ENCODE measurements at places on chromosomes 2 and 18. TPM values are rescaled to one million over a fixed set of nuclear protein-coding genes. Genes with fewer than 3 reads are reported as not detected.

DNA sequence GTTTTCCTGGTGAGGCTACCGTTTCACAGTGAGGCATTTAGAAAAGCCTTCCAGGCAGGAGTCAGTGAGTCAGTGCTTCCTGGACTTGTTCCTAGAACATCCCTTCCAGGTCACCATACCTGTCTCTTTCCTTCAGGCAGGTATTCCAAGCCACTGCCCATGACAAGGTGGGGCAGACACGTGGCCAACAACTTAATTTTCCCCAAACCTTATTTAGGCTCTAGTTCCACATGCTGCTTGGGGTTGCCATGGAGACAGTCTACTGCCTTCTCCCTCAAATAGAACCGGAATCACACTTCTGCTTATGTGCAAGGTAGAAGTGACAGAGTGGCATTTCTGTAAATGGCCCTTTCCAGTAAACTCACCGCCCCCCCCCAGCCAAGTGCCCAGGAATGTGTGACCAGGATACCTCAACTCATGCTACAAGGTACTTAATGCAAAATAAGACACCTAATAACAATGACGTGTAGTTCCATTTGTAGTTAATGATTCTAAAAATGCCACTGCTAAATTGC is 258.3 kb downstream of the PRKCE start:
- no peak for DNase-seq

DNA sequence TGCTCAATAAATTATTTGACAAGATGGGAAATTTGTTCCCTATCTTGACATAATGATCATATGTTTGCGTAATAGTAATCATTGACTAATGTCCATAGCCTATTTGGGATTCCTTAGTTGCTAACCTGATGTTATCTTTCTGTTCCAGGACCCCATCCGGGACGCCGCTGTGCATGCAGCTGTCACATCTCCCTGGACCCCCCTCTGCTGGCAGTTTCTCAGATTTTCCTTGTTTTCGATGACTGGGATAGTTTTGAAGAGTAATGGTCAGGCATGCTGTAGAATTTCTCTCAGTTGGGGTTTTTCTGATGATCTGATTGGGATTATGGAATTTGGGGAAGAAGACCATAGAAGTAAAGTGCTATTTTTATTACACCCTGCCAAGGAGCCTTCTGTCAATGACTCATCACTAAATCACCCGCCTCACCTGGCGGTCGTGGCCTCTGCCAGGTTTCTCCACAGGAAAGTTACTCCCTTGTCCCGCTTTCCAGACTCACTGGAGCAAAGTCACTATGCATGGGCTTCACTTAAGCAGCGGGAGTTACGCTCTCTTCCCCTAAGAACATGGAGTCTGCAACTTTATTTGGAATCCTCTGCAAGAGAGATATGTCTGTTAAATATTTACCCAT is 19.9 kb upstream of the TMEM18 start:
- DNase-seq = no peak

SH3RF3 gene
- 0.33 TPM for total RNA-seq

KCNF1 gene
- total RNA-seq = not detected

- DNase-seq = no peak
Measured at GRCh38 chr2:120969613-120970355, 234.1 kb downstream of the GLI2 start.

GRCh38 chr2:3476985-3477327 is 42.4 kb downstream of the ADI1 start:
- DNase-seq = no peak

DNA sequence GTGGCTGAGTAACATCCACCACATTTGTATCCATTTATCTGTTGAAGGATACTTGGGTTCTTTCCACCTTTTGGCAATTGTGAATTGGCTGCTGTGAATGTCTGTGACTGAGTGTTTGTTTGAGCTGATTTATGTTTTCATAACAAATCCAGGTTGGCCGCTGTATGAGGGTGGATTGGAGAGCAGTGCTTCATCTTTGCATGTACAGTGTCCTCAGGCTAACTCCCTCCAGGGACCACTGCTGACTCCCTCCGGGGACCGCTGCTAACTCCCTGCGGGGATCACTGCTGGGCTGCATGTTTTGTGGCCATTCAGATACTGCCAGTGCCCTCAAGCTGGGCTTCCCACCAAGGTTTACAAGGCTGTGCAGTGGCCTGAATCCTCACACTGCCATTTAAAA is 10.2 kb downstream of the BOK start:
- no peak for DNase-seq

CNDP2 gene
- total RNA-seq = 165 TPM

GRCh38 chr2:130373808-130374365 is 18.0 kb downstream of the PTPN18 start:
- DNase-seq = no peak

DNA sequence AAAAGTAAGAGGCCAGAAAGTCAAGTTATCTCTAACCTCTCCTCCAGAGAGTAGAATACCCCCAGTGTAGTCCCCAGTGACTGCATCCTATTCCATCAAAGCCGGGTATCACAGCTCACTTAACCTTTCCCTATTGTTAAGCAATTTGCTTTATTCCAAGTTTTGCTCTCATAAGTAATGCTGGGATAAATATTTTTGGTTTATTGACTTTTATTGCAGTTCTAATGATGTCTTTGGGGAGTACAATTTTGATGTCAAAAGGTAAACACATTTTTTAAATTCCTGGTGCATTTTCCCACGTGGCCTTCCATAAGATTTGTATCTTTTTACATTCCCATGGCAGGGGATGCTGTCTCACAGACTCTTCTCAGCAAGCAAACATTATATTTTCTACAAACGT is 43.3 kb downstream of the CMPK2 start:
- DNase-seq = no peak

GRCh38 chr18:2112435-2113045 is 458.8 kb downstream of the METTL4 start:
- no peak for DNase-seq

DNA sequence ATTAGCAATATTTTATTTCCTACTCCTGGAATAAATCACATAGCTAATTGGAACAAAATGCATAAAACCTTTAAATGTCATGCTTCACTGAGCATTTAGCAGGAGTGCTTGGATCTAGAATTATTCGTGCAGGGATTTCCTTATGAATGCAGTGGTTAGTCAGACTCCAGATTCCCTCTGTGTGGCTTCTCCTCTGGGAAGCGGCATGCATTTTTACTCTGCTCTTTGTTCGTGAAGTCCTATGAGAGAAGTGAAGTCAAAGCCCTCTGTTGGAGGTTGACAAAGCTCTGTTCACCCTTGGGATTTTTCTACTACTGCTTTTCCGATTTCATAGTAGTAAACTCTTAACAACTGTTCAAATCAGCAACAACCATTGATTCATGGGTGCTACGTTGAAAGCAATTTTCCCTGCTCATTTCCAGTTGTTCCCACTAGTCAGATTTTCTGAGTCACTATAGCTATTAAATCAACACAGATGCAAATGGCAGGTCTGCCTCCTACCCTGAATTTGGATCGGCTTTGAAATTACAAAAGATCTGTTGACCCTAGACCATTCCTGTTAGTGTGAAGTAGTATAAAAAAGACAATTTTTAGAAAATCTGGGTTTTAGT is 461.7 kb downstream of the STK39 start:
- no peak for DNase-seq

DNA sequence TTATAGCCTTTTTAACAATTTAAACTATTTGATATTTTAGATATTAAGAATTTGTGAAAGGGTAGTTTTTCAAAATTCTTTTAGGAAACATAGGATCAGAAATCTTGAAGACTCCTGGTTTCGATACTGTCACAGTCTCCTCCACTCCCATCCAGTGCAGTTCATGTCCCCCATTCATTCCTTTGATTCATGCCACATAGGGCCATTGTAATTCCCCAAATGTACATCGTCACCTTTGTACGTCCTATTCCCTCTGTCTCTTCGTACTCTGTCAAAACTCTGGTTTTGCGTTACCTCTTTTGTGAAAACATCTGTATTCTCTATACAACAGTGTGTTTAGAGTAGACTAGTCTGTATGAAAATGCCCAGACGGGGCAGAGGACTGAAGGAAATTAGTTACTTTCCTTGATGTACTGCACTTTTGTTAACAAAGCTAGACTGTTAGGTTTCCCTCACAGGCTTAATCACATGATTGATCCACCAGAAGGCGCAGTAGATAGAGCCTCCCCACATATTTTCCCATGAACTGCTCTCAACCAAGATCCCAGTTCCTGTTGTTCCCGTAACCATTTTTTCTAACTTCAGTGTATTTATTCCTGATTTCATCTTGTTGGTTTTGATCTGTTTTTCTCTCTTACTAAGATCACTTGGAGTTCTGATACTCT is 2.5 kb downstream of the MRPL35 start:
- no peak for DNase-seq

GRCh38 chr2:171893824-171894611 is at the start of gene SLC25A12:
SLC25A12 (minus strand) TSS chr2:171894244; CDS start chr2:171894214, 30 bp downstream.
- DNase-seq = peak; percentile 60

MAL gene
- 6.1 TPM for total RNA-seq

CIB4 gene
- total RNA-seq = not detected

Measured in activated T-cell treated with anti-CD3 and anti-CD28 coated beads, Interleukin-2, amount 50 U/mL, for 4 hours (primary cell).